Esophagus muscularis mucosa (tissue), 4 donors: ENCODE measurements at places on chromosomes 4 and X. TPM values are rescaled to one million over a fixed set of nuclear protein-coding genes. Genes with fewer than 3 reads are reported as not detected.

DNA sequence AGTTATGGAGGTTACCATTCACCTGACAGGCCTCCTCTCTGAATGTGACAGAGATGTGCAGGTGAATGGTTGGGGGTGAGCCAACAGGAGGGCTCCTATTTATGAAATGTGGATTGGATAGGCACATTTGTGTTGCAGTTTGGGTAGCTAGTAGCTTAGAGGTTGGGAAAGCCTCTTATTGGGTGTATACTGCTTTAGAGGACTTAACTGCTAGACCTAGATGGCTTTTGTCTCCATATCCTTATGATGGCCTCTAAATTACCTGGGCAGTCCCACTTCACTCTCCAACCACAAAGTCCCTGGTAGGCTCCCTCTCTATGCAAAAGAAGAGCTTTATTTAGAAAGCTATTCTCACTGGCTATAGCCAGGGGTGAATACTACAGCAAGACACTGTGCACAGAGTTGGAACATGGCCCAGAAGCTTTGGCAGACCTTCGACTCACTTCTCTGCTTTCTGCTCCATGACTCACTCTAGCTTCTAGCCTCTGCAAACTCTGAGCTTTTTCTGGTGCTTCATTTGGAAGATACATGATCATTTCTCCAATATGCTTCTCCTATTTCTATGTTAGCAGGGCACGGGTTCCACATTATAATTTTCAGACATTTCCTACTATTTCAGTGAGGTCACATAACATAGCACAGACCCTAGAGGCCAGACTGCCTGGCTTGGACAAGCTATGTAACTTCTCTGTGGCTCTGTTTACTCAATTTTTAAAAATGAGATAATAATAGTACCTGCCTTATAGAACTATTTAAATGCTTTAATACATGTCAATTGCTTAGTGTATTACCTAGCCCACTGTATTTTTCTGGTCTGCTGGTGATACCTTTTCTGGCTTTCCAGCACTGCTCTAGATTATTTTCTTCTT lies 6.0 kb upstream of the VGLL1 start:
- DNase-seq: no peak

DNA sequence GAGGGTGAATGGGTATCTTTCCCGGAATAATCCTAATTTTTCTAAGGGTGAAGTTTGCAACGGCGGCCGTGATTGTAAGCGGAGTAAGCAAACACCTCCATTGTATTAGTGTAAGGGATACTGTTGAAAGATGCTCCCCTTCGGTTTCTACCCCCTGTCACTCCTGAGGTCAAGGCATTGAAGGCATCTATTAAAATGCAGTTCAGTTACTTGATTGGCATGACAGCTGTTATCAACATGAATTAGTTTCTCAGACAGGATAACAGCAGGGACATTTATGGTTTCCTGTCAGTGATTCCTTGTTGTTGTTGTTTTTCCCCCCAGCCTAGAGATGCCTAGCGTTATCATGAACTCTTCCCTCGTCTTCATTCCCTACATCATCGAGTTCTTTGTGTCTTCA lies 552 bp downstream of the SLC25A14 start:
- DNase-seq: no peak

- DNase-seq: no peak
Measured at GRCh38 chr4:64857815-64858214, 448.6 kb upstream of the TECRL start.

GRCh38 chr4:1410491-1411325 lies 4.5 kb upstream of the NKX1-1 start:
- DNase-seq: no peak

GRCh38 chr4:144283526-144283925 lies 143.0 kb upstream of the GYPA start:
- DNase-seq: no peak

GRCh38 chr4:113869743-113870375 lies 108.3 kb upstream of the CAMK2D start:
- DNase-seq: no peak

- DNase-seq: no peak
Measured at GRCh38 chr4:186772936-186773487, 49.4 kb upstream of the FAT1 start.

DNA sequence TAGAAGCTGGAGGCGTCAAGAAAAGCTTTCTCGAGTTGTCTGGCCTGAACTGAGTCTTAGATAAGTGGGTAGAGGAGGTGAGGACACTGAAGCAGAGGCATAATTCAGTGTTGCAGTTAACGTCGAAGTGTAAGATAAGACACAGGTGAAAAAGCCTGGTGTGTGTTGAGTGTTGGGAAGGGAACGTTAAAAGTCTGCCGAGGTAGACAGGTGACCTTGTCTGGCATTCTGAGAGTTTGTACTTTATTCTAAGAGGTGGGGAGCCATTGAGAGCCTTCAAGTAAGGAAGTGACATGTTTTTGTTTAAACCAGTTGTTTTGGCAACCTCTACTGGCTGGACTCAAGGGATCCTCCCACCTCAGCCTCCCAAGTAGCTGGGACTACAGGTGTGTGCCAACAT lies 219.1 kb downstream of the SHROOM3 start:
- no peak for DNase-seq

DNA sequence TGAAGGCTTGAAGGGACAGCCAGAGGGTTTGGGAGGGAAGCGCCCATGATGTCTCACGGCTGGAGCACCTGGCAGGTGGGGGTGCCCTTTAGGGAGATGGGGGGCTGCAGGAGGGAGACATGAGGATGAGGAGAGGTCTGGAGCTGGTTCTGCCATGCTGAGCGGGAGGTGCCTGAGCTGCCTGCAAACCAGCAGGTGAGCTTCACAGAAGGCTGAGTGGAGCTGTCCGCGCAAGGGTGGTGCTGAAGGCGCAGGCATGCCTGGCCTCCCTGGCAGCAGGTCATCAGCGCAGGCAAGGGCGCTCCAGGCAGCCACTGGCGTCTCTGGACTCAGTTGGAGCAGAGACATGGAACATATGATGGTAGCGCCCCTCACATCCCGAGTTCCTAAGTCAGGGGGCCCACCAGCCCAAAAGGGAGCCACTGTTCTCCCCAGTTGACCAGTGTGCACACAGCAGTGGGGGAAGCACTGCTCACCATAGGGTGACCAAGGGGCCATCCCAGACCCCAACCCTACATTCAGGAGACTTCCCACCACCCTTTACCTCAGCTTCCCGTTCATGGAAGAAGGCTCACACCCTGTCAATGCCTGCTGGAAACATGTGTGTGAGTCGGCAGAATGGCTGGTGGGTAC lies 25.8 kb downstream of the ADRA2C start:
- DNase-seq: no peak

DNA sequence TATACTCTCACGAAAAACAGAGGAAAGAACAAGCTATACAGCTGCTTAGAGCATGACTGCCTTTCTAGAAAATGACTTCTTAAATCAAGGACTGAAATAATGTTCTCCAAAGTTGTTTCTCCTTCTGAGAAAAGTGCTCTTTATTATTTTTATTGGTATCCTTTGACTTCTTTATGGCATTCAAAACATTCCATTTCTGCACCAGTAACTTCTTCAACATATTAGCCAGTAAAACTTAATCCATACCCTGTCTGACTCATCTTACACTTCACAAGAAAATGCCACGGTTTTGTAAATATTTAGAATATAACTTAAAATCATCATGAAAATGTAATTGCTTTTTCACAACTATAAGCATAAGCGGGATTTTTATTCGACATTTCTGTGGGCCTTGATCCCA lies 180.4 kb downstream of the NR3C2 start:
- no peak for DNase-seq

DNA sequence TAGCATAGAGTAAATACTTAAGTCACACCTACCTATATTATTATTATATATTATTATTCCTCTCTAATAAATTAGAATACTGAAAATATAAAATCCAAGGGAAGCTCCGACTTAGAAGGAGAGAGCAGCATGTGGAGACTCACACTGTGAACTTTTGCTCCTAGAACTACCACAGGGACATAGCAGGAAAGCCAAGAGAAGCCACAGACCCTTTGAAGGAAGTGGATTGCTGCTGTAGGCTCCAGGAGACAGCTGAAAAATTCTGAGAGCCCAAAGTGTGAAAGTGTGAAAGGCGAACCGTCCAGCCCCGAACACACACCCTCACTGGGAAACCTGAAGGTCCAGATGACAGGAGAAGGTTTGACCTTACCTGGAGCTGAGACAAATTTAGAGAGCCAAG lies 177.0 kb downstream of the FAM13A start:
- DNase-seq: no peak

GRCh38 chrX:96994093-96994492 lies 110.4 kb downstream of the RPA4 start:
- DNase-seq: no peak

- DNase-seq: no peak
Measured at GRCh38 chr4:73259571-73260090, 1.0 kb upstream of the ANKRD17 start.

DNA sequence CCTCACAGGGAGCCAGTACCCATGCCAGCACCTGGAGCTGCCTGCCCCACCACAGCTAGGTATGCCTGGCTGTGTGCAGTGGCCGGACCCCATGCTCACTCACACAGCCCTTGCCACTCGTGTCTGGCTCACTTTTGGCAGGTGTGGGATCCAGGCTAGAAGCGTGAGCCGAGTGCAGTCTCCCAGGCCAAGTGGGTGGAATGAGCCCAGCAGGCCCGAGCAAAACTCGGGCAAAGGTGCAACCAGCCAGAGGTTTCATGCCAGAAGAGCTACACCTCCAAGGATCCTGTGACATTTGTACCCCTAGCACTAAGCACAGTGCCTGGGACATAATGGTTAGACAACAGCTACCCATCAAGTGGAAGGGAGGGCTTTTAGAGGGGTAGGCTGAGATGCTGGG lies 217.8 kb downstream of the NSUN7 start:
- DNase-seq: peak; percentile 86

DNA sequence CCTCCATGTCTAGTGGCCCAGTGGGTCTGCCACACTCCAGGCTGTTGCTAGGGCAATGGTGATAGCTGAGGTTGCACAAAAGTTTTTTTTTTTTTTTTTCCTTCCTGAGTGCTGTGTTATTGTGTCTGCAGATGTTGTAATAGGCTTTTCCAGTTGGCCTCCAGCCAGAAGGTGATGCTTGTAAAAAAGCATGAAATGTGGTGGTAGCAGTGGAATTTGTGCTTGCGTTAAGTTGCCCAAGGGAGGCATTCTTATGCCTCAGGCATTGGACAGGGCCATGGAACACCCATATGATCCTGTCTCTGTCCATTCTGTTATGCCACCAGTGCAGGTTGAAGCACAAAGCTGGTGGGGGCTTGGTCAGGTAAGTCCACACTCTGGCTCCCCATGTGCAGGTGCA lies 660.5 kb upstream of the SPANXN1 start:
- no peak for DNase-seq

GRCh38 chr4:102791318-102791835 lies 30.6 kb upstream of the MANBA start:
- no peak for DNase-seq

DNA sequence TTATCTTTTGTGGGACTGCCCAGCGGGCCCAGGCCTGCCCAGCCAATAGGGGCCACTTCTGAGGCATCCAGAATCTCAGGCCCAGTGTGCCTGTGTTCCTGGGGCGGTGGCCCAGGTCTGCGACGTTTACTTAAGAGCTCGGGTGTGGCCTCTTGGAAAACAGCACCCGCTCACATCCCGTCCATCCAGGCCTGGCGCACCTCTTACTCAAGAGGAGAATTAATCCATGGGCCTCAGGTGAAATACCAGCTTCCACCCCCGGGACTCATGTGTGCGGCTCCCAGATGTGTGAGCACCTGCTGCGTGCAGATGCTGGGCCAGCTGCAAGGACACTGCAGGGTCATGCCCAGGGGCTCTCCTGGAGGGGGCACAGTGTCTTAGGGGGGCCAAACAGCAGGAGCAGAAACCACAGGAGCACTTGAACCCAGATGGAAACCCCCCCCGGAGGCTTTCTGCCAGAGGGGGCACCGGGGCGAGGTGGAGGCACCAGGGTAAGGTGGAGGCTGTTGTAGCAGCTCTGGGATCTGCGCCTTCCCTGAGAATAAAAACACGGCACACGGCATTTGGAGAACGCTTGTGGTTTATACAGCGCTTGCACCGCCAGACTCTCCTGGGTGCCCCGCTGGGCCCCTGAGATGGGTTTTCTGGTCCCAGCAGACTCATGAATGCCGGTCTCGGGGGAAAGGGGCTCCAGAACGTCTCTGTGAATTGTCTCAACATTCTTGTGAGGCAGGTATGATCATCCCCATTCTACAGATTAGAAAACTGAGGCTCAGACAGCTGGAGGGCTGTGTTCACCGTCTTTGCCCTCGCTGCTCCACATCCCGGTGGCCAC lies 2.8 kb downstream of the PSAPL1 start:
- DNase-seq: no peak

DNA sequence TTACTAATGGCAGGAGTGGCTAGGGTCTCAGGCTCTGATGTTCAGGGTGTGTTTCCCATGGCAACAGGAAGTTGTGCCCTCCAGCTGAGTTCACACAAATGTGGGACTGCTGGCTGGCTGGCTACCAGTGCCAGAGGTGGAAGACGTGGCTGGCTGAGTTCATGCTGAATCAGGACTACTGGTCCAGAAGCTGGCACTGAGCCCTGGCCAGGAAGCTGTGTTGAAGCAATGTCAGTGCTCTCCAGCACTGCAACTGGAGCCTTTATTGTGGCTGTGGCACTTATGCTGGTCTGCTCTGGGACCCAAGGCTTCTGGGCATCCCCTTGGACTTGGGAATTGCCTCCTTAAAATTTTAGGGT lies 42.0 kb upstream of the ZXDA start:
- DNase-seq: no peak

- no peak for DNase-seq
Measured at GRCh38 chr4:184959786-184960185, 58.5 kb upstream of the HELT start.

- DNase-seq: no peak
Measured at GRCh38 chrX:70924294-70924911, 6.5 kb downstream of the SLC7A3 start.

- DNase-seq: no peak
Measured at GRCh38 chr4:31557437-31557836, 837.3 kb downstream of the PCDH7 start.

- no peak for DNase-seq
Measured at GRCh38 chr4:145486603-145487002, 5.0 kb downstream of the SMAD1 start.

The CNKSR2 gene
- 10.2 TPM for total RNA-seq

The KLF8 gene
- total RNA-seq: 14.5 TPM

The TLR2 gene
- 10.0 TPM for total RNA-seq

The EREG gene
- 4.6 TPM for total RNA-seq

The PPARGC1A gene
- 19.7 TPM for total RNA-seq
